Immature natural killer cell (primary cell): ENCODE measurements at places on chromosomes 3 and 15. TPM values are rescaled to one million over a fixed set of nuclear protein-coding genes. Genes with fewer than 3 reads are reported as not detected.
A peak's percentile ranks its signal among the peaks of the same experiment; 100 is the strongest.

GRCh38 chr3:113212150-113212843, 940 bp downstream of the BOC start:
- no peak overlapping the region for H3K27ac ChIP-seq
- no peak for DNase-seq
- H3K4me3 ChIP-seq = peak overlapping the region; percentile 76
- peaks cover 11% of the 10 kb centered on the region for H3K4me1 ChIP-seq
- peaks cover 31% of the 10 kb centered on the region for H3K27me3 ChIP-seq

DNA sequence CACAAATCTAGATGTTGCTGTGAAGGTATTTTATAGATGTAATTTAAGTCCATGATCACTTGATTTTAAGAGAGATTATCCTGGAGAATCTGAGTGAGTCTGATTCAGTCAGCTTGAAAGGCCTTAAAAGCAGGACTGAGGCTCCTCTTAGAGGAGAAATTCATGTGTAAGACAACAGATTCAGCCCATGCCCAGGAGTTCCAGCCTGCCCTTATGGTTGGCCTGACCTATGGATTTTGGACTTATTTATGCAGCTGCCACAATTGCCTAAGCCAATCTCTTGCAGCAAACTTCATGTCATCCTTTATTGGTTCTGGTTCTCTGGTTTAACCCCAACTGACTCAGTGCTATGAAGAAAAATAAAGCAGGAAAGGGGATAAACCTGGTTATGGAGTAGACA, 296.5 kb upstream of the RASGRP1 start:
- no peaks in the 10 kb centered on the region for H3K4me1 ChIP-seq
- H3K36me3 ChIP-seq = no peaks in the 10 kb centered on the region
- no peak overlapping the region for H3K4me3 ChIP-seq
- no peak for DNase-seq

DNA sequence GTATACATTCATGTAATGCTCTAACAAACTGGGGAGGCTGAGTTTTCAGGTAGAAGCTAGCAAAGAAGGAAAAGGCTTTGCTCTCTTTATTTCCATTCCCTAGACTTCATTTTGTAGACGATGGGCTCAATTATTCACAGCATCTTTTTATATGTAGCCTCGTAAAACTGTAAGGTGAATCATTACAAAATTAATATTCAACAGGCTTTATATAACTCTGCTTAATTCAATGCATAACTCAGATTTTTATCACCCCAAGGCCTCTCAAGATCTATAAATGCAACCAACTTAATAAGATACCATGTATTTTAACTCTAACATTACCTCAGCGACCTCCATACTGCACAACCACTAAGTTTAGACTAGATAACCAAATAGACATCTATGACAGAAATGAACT, 63.0 kb upstream of the FRMD4B start:
- DNase-seq = no peak
- H3K4me3 ChIP-seq = no peak overlapping the region
- H3K36me3 ChIP-seq = no peaks in the 10 kb centered on the region
- no peaks in the 10 kb centered on the region for H3K27me3 ChIP-seq

DNA sequence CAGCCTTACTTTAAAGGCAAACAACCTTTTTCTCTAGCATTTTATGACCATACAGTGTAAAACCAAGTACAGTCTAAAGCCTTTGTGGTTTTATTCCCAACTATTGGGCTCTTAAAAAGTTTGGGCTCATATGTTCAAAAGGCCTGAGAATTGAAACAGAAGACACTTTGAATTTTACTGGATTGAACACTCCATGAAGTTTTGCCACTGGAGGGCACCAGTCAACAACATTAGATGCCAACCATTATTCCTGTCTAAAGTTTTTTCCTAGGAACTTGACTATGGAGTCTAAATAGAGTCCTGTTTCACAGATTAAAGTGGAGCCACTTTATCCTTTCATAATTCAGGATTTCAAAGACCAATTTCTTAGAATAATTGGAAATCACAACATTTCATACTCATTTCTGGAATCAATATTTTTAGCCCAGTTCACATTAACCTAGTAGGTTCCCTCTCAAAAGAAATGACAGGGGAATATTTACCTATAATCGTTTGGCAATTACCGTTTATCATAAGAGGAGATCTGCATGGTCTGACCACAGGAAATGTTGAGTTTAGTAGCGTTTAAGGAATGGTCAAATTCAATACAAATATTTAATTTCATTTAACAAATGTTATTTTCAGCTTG, 244.1 kb upstream of the PDZRN3 start:
- no peaks in the 10 kb centered on the region for H3K36me3 ChIP-seq
- H3K4me1 ChIP-seq = no peaks in the 10 kb centered on the region
- no peak overlapping the region for H3K4me3 ChIP-seq
- no peak for DNase-seq
- no peak overlapping the region for H3K27ac ChIP-seq

DNA sequence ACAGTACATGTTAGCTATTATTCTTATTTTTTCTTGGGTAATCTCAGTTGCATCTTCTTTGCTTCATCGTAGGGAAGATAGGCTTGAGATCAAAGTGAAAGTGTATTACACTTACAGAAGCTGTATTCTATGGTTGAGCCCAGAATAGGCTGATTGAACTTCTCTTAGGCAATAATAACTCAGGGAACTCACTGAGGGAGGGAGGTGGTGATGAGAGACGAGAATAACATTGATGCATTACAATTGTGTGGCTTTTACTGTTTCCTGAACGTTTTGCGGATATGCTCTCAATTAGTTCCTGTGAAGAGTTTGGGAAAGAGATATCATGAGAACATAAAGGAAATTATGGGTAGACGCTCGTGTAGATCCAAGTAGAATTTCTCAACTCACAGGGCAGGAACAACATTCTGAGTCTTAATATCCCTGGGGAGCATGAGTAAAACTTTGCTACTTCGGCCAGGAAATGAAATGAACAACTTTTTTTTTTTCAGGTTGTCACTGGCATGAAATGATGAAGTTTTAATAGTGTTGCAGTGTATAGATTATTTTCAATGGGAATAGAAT, 302.2 kb downstream of the TUSC7 start:
- no peak overlapping the region for H3K4me3 ChIP-seq
- no peaks in the 10 kb centered on the region for H3K4me1 ChIP-seq
- H3K27me3 ChIP-seq = peaks cover under 1% of the 10 kb centered on the region
- no peak overlapping the region for H3K27ac ChIP-seq
- no peaks in the 10 kb centered on the region for H3K36me3 ChIP-seq
- no peak for DNase-seq

- no peaks in the 10 kb centered on the region for H3K27me3 ChIP-seq
- H3K4me3 ChIP-seq = peak overlapping the region; percentile 80
- H3K27ac ChIP-seq = peak overlapping the region; percentile 42
- DNase-seq = no peak
These were observed 49.2 kb upstream of the P3H2 start for GRCh38 chr3:190169877-190170276.

- H3K27me3 ChIP-seq = peaks cover 7% of the 10 kb centered on the region
- peak overlapping the region; percentile 91 for H3K27ac ChIP-seq
- DNase-seq = no peak
- peaks cover 66% of the 10 kb centered on the region for H3K4me1 ChIP-seq
These were observed 55.4 kb downstream of the LIPC start for GRCh38 chr15:58487041-58487723.

BNC1 gene
- not detected for polyA plus RNA-seq

RARRES1 gene
- polyA plus RNA-seq = not detected

CAMK1 gene
- 29.0 TPM for polyA plus RNA-seq
